ENCODE measurements at places on chromosomes 5 and 9. TPM values are rescaled to one million over a fixed set of nuclear protein-coding genes. Genes with fewer than 3 reads are reported as not detected.

The SLC45A2 gene
- polyA plus RNA-seq = not detected

The PRR7 gene
- 7.6 TPM for polyA plus RNA-seq

The NTNG2 gene
- polyA plus RNA-seq = 0.99 TPM

The STPG3 gene
- not detected for polyA plus RNA-seq

The ZNF366 gene
- polyA plus RNA-seq = not detected

The SMIM33 gene
- not detected for polyA plus RNA-seq

The FBP2 gene
- polyA plus RNA-seq = not detected

The LCP2 gene
- polyA plus RNA-seq = 0.77 TPM

The ANKRD20A1 gene
- 0.59 TPM for polyA plus RNA-seq

The DRD1 gene
- 0.11 TPM for polyA plus RNA-seq

The C9orf43 gene
- 0.63 TPM for polyA plus RNA-seq

The KCNMB1 gene
- 0.19 TPM for polyA plus RNA-seq

The CACNA1B gene
- polyA plus RNA-seq = 1.1 TPM
